ENCODE measurements at places on chromosomes 1 and 21.

- DNase-seq = peak; percentile 62
Observed at GRCh38 chr1:15429701-15430149, 8.5 kb upstream of the CTRC start.

DNA sequence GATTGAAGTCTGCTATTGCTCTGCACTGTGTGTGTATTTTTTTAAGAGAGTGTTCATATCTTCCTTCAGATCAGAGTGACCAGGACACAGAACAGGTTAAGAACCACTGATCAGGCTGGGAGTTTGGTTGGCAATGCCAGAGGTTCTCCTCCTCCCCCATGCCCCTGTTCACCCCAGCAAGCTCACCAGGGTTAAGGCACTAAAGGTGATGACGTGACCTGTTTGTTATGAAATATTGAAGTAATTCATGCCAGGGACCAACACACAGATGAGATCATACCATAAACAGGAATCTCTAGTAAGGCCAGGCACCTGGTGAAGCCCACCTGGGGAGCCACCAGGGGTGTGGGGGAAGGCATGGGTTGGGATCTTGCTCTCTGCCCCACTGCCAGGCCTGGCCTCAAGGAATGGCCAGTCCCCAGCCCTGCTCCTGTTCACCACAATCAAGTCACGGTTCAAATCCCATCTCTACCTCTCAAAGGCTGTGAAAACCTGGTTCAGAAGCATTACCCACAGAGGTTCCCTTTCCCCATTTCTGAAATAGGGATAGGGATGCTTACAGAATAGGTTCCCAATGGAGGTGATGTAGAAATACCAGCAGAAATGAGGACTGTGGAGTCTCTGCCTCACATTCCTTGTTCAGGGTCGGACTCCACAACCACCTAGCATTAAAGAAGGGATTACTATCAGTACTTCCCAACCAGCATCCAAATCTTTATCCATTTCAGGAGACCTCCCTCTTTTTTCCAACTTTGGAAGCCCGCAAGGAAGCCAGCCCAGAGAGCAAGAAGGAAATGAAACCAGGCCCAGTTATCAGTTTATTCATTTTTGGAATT lies 2.4 kb downstream of the ID3 start:
- DNase-seq = no peak

- no peak for DNase-seq
Observed at GRCh38 chr1:233230011-233230410, 65.5 kb downstream of the PCNX2 start.

GRCh38 chr21:42991992-42992740 lies 17.8 kb downstream of the PKNOX1 start:
- DNase-seq = peak; percentile 90

- no peak for DNase-seq
Observed at GRCh38 chr1:108612496-108612895, 48.4 kb downstream of the HENMT1 start.

- DNase-seq = peak; percentile 83
Observed at GRCh38 chr1:50977575-50978143, 7.6 kb downstream of the CDKN2C start.

DNA sequence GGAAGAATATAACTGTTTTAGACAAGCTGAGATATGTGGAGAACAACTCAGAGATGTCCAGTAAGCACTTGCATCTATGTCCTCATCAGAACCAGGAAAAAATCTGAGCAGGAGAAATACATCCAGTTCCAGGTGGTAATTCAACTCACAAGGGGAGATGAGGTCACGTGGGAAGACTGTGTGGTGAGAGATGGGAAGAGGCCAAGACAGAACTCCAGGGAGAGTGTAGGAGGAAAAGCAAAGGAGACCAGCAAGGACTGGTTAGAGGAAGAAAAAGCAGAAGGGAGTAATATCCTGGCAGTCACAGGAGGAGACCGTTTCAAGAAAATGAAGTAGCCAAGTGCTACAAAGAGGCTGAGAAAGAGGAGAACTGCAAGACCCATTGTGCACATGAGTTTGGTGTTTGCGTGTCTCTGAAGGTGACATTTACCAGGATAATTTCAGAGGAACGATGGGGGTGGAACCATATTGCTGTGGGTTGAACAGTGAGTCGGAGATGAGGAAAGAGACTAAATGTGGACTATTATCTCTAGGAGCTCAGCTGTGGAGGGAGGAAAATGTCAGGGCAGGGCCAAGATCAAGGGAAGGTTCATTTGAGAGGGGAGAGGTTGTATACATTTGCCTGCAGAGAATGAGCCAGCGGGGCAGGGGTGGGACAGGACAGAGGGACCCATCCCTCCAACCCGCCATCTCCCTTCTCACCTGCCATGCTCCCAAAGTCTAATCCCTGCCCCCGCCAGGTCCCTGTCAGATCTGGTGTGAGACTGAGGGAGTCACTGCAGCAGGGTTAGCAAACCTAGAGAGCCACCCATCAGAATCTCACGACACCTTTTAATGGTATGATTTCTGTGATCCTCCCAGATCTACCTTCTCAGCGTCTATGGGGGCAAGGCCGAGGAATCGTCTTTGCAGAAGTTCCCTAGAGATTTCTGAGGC lies 24.9 kb downstream of the SUSD4 start:
- DNase-seq = no peak

DNA sequence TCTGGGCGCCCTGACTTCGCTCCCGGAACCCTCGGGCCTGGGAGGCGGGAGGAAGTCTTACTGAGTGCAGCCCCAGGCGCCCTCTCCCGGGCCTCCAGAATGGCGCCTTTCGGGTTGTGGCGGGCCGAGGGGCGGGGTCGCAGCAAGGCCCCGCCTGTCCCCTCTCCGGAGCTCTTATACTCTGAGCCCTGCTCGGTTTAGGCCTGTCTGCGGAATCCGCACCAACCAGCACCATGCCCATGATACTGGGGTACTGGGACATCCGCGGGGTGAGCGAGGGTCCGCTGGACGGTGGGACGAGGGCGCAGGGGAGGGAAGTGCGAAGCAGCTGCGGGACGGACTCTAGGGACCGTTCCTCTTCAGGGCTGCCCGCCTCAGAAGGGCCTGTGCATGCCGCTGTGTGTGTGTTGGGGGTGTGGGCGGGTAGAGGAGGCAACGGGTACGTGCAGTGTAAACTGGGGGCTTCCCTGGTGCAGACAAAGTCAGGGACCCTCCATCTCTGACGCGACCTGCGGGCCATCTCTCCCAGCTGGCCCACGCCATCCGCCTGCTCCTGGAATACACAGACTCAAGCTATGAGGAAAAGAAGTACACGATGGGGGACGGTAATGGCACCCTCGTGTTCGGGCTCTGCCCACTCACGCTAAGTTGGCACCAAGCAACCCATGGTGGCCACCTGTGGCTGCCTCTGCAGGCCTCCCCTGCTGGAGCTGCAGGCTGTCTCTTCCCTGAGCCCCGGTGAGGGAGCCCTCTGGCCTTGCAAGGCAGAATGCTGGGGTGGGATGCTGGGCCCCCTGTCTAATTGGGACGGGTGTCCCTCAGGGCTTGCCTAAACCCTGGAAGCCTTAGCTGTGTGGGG lies at the start of gene GSTM1:
TSS of gene GSTM1 (plus strand) at position 177 of the 859 bp plus-strand sequence. CDS start at position 234, 57 bp downstream.
- no peak for DNase-seq

GRCh38 chr1:184972315-184973055 lies 1.8 kb downstream of the NIBAN1 start:
- DNase-seq = peak; percentile 27

DNA sequence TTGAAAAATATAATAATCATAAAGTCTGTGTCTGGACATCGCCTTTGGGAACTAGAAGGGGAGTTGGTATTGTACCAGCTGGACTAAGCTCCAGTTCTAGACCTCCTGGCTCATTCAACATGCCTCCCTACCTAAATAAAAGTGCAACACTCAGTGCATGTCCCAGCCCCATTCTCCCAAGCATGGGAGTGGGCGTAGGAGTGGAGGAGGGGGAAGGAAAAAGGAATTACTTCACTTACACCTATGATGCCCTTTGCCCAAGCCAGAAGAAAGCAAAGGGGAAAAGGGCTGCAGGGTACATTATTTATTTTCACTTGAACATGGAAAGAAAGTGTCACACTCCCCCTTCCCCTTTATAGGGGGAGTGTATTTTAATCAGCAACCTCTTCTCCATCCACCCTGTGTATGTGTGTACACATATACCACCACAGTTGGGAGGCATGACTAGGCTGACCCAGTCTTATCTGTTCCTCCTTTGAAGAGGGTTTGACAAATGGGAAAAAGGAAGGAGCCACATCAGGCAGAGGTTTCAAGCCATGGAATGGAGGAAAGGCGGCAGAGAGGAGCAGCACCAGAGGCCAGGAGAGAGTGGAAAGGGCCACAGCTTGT lies 3.2 kb downstream of the NIT1 start:
- no peak for DNase-seq

GRCh38 chr1:107450899-107451664 lies 310.2 kb downstream of the NTNG1 start:
- DNase-seq = no peak

DNA sequence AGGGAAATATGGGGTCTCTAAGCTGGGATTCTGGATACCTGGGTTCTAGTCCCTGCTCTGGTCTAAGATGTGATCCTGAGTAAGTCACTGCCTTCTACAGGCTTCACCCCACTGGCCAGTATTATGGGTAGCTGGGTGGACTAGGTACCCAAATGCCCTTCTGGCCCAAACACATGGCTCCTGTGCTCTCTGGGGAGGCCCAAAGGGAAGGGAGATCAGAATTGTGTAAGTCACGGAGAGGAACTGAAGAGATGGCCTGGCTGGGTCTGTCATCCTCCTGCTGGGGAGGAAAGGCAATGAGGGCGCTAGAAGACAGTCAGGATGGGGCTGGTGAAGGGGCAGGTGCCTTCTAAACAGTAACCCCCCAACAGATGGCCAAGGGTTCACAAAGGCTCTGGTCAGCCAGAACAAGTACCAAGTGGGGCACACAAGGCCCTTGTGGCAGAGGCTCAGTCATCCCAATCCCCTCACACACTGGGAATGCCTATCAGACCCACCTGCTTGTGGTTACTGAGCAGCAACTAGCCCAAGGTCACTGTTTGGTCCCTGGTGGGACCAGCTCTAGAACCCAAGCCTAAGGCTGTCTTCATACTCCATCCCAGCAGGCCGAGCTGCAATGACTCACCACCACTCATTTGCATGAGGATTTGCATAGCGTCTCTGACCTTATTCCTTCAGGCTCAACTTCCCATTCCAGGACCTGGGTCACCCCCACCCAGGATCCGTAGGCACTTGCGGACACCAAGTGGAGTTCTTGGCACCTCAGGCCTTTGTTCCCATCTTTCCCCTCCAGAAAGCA lies 9.2 kb downstream of the MEF2D start:
- no peak for DNase-seq

DNA sequence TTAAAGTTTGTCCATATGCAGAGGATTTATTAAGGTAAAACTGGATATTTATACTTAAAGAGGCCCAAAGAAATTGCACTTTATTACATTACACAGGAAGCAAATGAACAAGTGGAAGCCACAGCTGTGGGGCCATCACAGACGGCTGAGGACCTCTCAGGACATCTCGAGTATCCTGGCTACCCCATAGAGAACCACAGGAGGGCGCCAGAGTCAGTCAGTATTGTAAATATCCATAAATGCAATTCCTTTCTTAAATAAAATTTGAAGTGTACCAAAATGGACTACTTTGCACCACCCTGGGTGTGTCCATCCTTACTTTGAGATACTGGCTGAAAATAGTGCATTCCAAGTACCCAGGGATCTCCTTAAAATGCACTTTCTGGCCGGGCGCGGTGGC lies 257.2 kb downstream of the MRPL39 start:
- DNase-seq = peak; percentile 64

GRCh38 chr1:156498432-156499193 lies 2.0 kb downstream of the MEF2D start:
- peak; percentile 58 for DNase-seq

DNA sequence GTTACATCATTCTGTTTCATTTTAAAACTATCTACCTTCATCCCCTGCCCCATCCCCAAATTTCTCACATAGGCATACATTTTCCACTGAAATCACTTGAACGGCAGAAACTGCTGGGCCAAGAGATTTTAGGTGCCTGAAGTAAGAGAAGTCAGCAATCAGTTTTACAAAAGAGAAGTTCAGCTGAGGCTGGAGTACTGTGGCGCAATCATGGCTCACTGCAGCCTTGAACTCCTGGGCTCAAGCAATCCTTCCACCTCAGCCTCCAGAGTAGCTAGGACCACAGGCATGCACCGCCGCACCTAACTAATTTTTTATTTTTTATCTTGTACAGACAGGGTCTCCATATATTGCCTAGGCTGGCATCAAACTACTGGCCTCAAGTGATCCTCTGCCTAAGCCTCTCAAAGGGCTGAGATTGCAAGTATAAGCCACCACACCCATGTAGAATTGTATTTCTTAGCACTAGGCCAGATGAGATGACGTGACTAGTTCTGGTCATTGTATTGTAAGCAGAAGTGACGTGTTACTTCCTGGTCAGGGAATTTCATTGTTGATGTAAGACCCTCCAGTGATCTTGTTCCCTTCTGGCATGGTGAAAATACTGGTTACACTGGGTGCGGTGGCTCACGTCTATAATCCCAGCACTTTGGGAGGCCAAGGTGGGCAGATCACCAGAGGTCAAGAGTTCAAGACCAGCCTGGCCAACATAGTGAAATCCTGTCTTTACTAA lies 7.1 kb downstream of the BECN2 start:
- DNase-seq = no peak

DNA sequence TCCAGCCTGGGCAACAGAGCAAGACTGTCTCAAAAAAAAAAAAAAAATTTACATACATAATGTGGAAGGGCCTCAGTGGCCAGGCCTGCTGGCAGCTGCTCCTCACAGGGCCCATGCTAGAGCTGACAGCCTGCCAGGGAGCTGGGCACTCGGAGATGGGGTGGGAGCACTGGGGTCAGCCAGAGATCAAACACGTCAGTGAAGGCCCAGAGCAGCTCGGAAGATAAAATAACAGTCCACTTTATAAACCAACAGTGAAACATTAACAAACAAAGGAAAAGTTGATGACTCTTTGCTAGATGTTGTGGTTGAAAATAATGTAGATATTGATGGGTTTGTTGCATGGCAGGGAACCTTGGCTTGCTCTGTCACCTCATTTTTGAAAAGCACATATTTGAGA lies 42.7 kb downstream of the ATP5PF start:
- DNase-seq = no peak

GRCh38 chr21:34926803-34927467 lies 122.2 kb downstream of the RUNX1 start:
- DNase-seq = peak; percentile 53

DNA sequence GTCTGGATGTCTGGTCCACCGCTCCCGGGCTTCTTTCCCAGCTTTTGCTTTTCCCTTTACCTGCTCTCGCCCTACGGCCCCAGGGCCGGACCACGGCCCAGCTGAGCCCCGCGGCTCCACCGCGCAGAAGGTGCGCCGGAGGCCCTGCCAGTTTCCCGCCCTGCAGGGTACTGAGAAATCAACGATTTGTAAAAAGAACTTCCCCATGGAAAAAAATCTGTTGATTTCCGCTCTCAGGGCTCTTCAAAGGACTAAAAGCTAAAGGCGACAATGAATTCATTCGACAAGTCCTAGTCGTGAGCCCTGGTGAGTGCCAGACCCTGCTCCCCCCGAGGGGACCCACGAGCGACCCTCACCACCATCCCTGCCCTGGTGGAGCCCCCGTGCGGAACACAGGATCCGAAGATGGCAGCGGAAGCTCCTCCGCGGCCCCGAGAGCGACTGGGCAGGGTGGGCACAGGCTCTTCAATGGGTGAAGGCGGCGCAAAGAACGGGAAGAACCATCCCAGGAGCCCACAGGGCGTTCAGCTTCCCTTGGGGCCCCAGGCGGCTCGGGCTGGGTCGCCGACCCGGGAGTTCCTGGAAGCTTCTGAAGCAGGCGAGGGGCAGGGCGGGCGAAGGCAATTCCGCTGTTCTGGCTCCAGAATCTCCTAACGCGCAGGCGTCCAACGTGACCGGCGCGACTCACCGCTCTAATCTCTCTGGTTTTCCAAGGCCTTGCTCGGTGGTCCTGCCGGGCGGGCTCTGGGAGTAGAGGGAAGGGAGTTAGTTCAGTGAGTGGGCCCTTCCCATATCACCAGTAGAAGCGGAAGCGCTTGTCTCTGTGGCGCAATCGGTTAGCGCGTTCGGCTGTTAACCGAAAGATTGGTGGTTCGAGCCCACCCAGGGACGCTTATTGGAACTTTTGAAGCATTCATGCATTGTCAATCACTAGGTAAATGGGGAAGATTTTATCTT lies 6.6 kb upstream of the RNU1-2 start:
- peak; percentile 87 for DNase-seq
